SW 1271 (cell line): ENCODE measurements at places on chromosomes 3 and 15.

GRCh38 chr3:32616267-32616962, 45.8 kb upstream of the DYNC1LI1 start:
- no peak for DNase-seq

DNA sequence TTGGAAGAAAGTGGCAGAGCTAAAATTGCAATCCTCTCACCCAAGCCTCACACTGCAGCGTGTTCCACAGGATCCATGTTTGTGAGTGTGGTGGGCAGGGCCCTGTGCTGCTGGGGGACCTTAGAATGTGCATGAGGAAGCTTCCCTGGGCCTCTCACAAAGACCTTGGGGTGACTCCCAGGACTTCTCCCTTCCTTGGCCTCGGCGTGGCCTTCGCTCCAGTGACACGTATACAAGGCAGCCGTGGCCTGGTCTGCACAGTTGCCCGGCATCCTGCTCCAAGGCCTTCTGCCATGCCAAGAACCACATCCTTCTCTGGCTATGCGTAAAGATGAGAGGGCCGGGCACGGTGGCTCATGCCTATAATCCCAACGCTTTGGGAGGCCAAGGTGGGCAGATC, 196.4 kb downstream of the UACA start:
- DNase-seq: no peak

DNA sequence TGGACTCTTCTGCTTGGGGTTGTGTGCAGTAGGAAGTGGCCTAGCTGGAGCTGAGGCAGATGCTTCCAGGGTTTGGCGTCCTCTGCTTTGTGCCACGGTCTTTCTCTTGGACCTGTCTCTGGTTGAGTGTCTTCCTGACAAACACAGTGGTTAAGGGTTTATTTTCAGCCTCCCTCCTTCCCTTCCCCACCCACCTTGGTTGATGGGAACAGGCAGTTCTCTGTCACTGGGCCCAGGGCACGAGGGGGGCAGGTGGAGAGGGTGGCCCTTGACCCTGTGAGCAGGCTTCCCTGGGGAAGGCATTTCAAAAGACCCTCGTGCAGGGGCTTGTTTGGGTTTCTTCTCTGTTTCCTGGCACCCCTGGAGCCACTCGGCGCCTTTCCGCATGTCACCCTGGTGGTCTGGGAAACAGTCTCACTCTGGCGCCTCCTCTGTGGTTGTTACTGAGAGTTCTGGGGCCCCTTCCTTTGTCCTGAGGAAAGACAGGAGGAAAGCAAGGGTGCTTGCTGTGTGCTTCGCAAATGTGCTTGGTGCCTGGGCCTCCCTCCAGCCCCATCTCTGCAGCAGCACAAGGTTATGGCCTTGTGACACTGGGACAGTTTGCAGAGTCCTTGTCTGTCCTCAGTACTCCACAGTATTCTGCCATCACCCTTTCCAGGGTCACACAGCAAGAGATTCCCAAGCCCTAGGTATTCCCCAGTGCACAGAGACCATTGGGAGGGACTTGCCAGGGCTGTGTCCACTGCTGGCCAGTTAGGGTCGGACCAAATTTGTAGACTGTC, 10.3 kb upstream of the STAB1 start:
- DNase-seq: no peak

- DNase-seq: peak; percentile 71
These were observed 21.2 kb downstream of the IGSF10 start for GRCh38 chr3:151439652-151440125.

DNA sequence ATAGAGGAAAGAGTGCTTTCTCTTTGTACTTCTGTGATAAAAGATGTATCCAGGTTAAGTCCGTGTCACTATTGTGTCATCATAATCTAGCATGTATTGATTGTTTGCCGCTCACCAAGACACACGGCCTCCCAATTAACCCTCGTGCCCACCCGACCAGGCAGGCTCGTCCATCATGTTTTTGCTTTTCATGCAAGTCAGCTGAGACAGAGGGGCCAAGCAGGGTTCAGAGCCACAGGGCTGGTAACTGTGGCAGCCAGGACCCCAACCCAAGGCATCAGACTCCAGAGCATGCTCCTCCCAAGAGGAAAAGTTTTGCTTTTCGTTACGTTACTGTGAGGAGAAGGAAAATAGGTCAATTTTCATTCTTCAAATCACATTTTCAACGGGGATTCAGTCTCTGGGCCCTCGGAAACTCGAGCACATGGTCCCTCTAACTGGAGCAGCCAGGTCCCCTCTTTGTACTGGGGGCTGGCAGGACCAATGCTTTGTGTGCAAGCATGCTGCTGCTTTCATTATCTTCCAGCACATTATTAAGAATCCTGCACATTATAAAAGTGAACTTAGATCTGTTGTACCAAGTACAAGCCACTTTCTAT, 161.1 kb upstream of the TOPAZ1 start:
- DNase-seq: no peak

DNA sequence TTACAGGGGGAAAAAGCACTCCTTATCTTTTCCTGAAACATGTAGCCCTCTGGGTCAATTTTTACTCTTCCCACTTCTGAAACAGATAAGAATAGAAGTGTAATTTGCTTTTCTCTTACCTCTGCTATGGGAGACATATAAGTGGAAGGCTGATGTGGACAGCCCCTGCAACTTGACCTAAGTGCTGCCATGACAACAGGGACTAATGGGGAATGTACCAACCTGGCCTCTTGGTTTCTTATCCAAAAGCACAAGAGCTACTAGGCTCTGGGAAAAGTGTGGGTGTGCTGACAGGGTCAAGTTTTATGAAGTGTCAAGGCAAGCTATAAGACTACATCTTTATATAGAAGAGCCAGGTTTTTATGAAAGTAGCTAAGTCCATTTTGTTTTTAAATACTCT, 1246.5 kb downstream of the OTOL1 start:
- DNase-seq: no peak
